Frontal cortex (tissue), 4 donors: ENCODE measurements at places on chromosomes 5 and 9. TPM values are rescaled to one million over a fixed set of nuclear protein-coding genes. Genes with fewer than 3 reads are reported as not detected.

The ENTREP1 gene
- 0.82 TPM for total RNA-seq

The NR4A3 gene
- total RNA-seq, result 3.7 TPM

The PCDHGB3 gene
- total RNA-seq, result 8.2 TPM

The PTPRD gene
- total RNA-seq, result 191 TPM

The GABBR2 gene
- 39.9 TPM for total RNA-seq

The PCDHGA5 gene
- 5.7 TPM for total RNA-seq

The WHRN gene
- total RNA-seq, result 0.41 TPM

The HARS1 gene
- 74.2 TPM for total RNA-seq

The CCDC183 gene
- total RNA-seq, result 2.0 TPM

The FIBCD1 gene
- 0.82 TPM for total RNA-seq

The CDH6 gene
- total RNA-seq, result 37.1 TPM

The ZNG1A gene
- total RNA-seq, result 29.3 TPM

The NKD2 gene
- total RNA-seq, result 2.9 TPM

The CXXC5 gene
- 38.7 TPM for total RNA-seq

The PCDHGA7 gene
- 4.9 TPM for total RNA-seq

The LVRN gene
- 1.6 TPM for total RNA-seq

The TJP2 gene
- 5.7 TPM for total RNA-seq

The FRRS1L gene
- 66.9 TPM for total RNA-seq

The RASEF gene
- total RNA-seq, result 0.41 TPM

The RAB14 gene
- total RNA-seq, result 56.3 TPM
